Fibroblast of lung (primary cell): ENCODE measurements at places on chromosomes 3 and 15. TPM values are rescaled to one million over a fixed set of nuclear protein-coding genes. Genes with fewer than 3 reads are reported as not detected.

DNA sequence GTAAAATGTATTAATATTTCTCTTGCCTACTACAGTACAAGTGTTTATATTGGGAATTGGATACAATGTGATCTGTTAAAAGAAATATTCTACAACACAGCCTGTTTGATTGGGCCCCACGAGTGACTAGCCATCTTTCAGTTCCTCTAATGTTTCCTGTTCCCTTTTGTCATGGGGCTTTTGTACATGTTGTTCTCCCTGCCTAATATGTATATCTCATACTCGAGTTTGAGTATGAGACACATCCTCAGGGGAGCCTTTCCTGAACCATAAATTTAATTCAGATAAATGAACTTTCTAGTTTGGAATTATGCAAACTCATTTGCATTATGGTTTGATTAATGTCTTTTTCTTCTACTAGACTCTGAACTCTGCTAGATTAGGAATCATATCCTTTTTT, 65.5 kb downstream of the MEF2A start:
- H3K27me3 ChIP-seq, result no peaks in the 10 kb centered on the region
- no peak overlapping the region for H3K4me3 ChIP-seq
- no peak overlapping the region for H3K27ac ChIP-seq
- H3K36me3 ChIP-seq, result no peaks in the 10 kb centered on the region

STARD9 gene
- total RNA-seq, result 4.4 and 8.3 TPM in 2 replicates

DNA sequence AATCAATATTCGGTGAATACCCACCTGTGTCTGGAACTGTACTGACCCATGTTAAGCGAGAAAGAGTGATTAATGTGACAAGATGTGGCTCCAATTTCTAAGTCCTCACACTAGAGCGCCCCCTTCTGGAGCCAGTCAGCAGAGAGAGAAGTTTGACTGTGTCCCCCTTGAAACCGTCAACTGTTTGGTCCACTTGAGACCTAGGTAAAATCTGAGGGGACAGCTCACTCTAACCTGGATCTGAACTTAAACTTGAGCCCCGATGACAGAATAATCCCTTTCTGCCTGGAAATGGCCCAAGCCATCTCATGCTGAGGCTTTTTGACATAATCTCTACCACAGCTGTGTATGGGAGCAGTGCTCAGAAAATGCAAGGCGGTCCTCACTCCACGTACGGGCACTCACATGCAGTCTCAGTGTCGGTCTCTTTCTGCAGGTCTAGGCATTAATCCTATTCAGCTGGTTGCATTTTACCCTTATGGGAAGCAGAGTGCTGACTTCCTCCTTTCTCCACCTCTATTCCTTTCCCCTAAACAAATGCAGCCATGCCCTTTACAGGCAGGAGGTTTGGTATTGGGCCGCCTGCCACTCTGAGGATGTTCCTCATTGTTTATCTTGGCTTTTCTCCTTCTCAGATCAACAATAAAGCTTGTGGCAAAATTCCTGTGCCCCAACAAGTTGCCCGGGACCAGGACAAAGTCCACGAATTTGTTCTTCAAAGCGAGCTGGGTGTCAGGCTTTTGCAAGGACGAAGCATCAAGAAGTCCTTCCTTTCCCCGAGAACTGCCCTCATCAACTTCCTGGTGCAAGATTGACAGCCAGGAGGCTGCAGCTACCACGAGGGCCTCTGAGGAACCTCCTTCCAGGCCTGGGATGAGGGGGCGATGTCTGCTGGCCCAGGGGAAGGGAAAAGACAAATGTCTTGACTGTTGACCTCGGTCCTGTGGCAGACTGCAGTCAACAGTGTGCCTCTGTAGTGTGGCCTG, 47.5 kb upstream of the LIMD1 start:
- DNase-seq, result no peak
- no peaks in the 10 kb centered on the region for H3K36me3 ChIP-seq
- H3K4me1 ChIP-seq, result peaks cover 45% of the 10 kb centered on the region
- no peak overlapping the region for H3K4me3 ChIP-seq
- H3K27me3 ChIP-seq, result no peaks in the 10 kb centered on the region
- H3K27ac ChIP-seq, result peak overlapping the region; percentile 15

- H3K27me3 ChIP-seq, result no peaks in the 10 kb centered on the region
- H3K4me1 ChIP-seq, result no peaks in the 10 kb centered on the region
- no peak overlapping the region for H3K4me3 ChIP-seq
- no peak for DNase-seq
- H3K27ac ChIP-seq, result no peak overlapping the region
Measured at GRCh38 chr15:48032911-48033310, 87.9 kb upstream of the SLC24A5 start.

GRCh38 chr3:32607522-32607921, 36.9 kb upstream of the DYNC1LI1 start:
- H3K27ac ChIP-seq, result no peak overlapping the region
- no peak for DNase-seq
- no peaks in the 10 kb centered on the region for H3K36me3 ChIP-seq
- no peaks in the 10 kb centered on the region for H3K4me1 ChIP-seq
- H3K4me3 ChIP-seq, result no peak overlapping the region

DNA sequence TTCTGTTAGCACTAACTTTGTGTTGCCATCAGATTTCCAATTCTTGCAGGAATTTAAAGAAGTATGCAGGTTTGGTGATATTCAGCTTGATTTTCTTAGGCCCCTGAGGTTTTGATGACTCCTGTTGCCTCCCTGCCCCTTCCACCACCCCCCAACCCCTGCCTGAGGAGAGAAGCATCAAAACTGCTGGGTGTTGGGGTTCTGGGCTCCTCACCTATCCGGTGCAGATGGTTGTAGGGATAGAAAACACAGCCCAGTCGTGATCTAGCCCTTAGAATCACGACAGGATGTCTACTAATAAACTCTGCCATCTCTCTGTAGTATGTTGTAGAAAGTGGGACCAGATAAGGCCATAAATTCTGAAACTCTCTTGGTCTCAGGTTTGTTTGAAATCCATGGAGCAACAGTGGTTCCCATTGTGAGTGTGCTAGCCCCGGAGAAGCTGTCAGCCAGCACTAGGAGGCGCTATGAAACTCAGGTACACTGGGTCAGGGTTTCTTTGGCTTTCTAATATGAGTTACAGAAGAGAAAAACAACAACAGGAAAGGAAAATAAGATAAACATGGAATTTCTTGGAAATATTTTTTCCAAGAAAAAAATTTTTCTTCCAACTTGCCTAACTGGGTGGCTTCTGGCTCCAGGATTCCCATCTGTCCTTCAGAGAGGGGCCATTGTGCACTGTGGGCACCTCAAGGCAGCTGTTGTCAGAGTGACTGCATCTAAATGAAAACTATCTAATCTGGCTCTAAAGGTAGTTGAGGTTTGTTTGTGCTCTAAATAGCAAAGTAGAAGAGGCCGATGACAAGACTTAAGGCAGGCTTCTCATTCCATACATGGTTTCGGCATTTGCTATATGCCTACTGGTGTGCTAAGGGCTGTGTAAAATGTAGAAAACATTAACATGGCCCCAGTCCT, 8.7 kb downstream of the SRP14 start:
- no peak overlapping the region for H3K4me3 ChIP-seq
- no peaks in the 10 kb centered on the region for H3K27me3 ChIP-seq
- no peaks in the 10 kb centered on the region for H3K4me1 ChIP-seq
- no peak for DNase-seq

- no peaks in the 10 kb centered on the region for H3K36me3 ChIP-seq
- no peaks in the 10 kb centered on the region for H3K4me1 ChIP-seq
- H3K4me3 ChIP-seq, result no peak overlapping the region
- H3K27me3 ChIP-seq, result no peaks in the 10 kb centered on the region
- H3K27ac ChIP-seq, result no peak overlapping the region
- no peak for DNase-seq
Measured at GRCh38 chr3:427128-427527, 230.6 kb downstream of the CHL1 start.

SYNPR gene
- total RNA-seq, result not detected in 2 replicates

GRCh38 chr3:176193032-176193730, 1004.1 kb downstream of the TBL1XR1 start:
- peak; percentile 56 for DNase-seq
- no peaks in the 10 kb centered on the region for H3K36me3 ChIP-seq
- no peak overlapping the region for H3K27ac ChIP-seq
- H3K27me3 ChIP-seq, result no peaks in the 10 kb centered on the region
- H3K4me3 ChIP-seq, result no peak overlapping the region

DNA sequence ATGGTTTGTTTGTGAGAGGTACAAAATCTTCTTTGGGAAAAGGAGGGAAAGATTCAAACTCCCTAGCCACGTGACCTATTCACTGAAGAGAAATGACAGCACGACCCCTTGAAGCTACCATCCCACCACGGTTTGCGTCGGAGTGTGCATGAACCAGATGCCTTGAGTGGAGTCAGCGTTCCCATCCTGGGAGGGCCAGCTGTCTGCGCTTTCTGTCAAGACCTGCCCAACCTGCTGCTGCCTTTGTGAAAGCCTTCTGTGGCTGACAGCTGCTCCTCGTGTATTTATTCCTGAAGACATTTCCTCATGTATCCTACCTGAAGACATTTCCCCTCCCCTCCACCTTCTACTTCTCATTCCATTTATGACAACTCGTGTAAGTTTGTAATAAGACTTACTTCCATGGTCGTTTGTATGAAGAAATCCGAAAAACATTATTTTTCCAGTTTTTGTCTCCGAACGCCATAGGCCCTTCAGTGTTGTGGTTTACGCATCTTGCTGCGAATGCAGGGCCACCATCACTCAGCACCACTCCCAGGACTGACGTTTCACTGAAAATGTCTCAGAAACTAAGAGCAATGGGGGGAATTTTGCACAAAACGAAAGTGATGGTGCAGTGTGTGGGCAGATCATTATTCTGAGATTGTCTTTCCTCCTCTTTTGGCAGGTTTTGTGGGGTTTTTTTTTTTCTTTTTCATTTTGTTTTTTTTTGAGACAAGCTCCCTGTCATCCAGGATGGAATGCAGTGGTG, 18.9 kb downstream of the EBLN2 start:
- H3K4me1 ChIP-seq, result no peaks in the 10 kb centered on the region
- H3K27ac ChIP-seq, result no peak overlapping the region
- no peaks in the 10 kb centered on the region for H3K36me3 ChIP-seq
- no peak for DNase-seq

COL7A1 gene
- 15.9 and 36.7 TPM in 2 replicates for total RNA-seq

DNA sequence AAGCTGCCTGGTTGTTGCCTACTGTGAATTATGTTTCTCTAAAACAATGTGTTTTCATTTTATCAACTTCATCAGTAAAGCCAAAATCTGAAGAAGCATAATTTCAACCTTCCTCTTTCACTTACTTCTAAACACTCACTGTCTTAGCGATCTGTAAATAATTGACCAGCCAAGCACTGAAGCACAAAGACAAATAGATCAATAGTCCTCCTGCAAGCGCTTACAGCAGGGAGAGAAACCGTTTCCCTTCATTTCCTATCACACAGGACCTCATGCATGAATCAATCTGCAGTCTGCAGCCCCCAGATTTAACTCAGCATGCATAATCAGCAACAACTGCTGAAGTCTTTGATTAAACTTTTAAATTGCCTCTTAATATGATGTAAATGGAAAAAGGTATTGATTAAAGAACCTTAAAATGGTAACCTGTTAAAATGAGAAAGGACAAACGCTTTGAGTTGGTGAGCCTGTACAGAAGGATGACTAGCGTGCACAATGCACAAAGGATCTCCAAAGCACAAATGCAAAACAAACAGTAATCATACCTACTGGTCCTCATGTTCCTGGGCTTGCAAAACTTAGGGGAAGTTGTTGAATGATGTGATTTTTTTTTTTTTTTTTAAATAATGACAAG, 370.2 kb upstream of the ZNF385D start:
- H3K27me3 ChIP-seq, result no peaks in the 10 kb centered on the region
- H3K4me3 ChIP-seq, result no peak overlapping the region
- DNase-seq, result no peak
- no peak overlapping the region for H3K27ac ChIP-seq
- no peaks in the 10 kb centered on the region for H3K4me1 ChIP-seq

ABHD5 gene
- total RNA-seq, result 48.5 and 64.7 TPM in 2 replicates

GRCh38 chr15:66007663-66008262, 138.5 kb downstream of the RAB11A start:
- H3K27me3 ChIP-seq, result no peaks in the 10 kb centered on the region
- no peaks in the 10 kb centered on the region for H3K4me1 ChIP-seq
- no peak overlapping the region for H3K4me3 ChIP-seq
- no peak for DNase-seq
- no peaks in the 10 kb centered on the region for H3K36me3 ChIP-seq

DNA sequence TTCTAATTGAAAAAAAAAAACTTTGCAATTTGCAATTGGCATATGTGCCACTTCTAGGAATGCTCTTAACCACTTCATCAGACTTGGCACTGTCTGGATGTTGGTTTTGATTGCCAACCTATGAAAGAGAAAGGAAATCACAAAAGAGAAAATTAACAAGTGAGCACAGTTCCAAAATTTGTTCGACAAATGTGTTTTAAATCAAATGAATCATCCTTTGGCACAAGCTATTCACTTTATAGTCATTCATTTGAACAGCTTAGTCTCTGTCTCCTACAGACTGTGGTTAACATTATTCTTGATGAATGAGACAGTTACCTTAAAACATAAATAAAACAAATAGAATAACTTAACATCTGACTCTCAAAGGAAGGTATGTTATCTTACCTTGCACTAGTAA, 265.0 kb downstream of the EPHA3 start:
- no peaks in the 10 kb centered on the region for H3K4me1 ChIP-seq
- H3K27me3 ChIP-seq, result no peaks in the 10 kb centered on the region
- no peak for DNase-seq
- no peaks in the 10 kb centered on the region for H3K36me3 ChIP-seq

IQCF5 gene
- total RNA-seq, result not detected in 2 replicates
